ENCODE measurements at places on chromosomes 16 and 17.

DNA sequence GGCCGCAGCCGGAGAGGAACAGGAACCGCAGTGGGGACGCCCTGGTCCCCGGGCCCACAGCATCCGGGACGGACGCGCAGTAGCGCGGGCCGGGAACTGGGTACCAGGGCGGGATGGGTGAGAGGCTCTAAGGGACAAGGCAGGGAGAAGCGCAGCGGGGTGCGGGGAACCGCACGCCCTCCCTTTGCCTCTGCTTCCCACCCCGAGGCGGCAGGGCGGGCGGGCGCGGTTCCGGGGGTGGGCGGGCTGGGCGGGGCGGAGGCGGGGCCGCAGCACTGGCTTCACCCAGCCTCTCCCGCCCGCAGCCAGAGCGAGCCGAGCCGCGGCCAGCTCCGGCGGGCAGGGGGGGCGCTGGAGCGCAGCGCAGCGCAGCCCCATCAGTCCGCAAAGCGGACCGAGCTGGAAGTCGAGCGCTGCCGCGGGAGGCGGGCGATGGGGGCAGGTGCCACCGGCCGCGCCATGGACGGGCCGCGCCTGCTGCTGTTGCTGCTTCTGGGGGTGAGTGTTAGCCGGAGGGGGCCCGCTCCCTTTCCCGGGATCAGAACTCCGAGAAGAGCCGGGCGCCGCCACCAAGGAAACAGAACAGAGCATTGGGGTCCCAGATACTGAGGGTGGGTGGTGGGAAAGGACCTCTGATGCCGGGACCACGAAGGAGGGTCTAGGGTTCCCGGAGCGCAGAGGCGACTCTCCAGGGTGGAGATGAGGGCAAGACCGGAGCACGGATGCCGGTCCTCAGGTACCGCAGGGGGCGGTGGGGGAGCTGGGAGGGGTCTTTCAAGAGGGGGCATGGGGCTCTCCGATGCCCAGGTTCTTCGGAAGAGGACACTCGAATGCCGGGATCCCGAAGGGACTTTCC, at the start of gene NGFR:
TSS of gene NGFR (plus strand) at position 308 of the 856 bp plus-strand sequence. CDS start at position 433, 125 bp downstream.
- DNase-seq, result peak; percentile 87

DNA sequence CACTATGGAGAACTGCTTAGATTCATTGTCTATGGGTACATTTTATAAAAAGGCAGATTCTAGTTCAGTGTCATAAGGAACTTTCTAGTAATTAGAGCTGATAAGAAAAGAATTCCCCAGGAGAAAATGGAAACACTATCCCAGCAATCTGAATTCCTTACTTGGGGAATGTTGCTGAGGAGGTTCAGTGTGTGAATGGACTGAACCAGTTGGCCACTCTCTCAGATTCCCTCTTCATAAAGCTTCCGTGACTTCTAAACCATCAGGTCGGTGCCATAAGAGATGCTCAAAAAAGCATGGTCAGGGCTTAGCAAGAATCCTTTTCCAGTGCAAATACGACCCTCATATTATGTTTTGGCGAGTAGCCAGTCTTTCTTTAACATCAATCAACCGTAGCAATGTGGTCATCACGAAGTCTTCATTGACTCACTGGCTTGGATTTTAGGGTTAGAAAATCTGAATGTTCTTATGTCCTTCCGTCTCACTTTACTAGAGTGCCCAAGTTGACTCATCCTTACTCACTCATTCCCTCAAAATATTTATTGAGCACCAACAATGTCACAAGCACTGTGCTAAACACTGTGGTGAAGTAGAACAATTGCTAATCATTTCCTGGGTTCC, 102.7 kb upstream of the HLF start:
- DNase-seq, result no peak

DNA sequence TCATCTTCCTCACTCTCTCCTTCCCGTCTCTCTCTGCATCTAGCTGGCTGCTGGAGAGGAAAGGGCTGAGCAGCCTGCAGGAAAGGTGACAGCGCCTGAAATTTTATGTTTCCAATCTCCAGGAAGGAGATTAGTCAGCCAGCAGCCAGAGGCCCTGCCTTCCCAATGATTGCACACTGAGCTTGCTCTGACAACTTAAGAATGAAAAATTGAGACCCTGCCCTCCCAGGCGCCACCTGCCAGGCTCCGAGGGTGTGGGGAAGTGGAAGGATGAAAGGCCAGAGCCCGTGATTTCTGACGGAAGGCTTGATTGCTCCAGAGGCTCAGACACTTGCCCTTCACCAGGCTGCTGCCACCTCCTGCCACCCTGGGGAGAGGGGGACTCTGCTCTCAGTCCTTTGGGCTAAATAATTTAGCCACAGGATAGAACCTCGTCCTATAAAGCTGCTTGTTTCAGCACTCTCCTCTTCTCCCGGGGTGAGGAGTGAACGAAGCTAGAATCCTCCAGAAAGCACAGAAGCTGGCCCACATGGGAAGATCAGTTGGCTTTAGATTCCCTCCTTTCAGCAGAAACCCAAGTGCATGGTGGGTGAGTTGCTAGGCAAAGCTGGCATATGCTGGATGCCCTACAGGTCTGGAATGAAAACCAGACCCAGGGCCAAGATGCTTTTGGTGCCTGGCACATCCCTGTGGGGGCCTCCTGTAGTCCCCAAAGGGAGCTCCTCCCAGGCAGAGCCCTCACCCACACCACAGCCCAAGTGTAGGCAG, 33.5 kb downstream of the GRIN2C start:
- DNase-seq, result no peak

DNA sequence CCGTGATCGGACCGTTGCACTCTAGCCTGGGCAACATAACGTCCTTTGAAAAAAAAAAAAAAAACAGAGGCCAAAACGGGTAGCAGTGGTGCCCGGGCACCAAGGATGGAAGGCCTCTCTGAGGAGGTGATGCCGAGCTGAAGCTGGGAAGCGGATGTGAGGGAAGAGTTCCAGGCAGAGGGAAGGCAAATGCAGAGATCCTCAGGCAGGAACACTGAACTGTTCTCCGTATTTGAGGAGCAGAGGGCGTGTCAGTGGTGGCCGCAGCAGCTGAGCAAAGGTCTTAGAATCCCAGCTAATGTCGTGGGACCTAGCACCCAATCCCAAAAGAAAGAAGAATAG, 656 bp upstream of the KCTD13 start:
- DNase-seq, result peak; percentile 58

DNA sequence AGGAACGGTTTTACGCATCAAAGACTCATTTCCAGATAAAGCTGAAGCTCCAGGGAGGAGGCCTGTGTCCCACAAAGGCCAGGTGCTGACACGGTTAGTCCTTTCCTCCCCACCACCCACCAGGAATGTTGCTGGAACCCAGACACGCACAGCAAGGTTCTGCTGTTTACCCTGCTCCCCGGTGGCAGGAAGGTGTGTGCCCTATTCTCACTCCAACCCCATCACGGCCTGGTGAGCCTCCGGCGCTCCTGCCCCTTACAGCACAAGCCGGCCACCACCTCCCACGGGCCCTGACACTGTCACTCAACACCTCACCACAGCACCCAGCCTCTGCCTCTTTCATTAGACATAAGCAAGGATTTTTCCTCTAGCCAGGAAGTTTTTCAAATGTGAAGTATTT, 47.8 kb downstream of the ANKRD11 start:
- DNase-seq, result no peak

GRCh38 chr17:8143581-8144400, 8.4 kb downstream of the PER1 start:
- no peak for DNase-seq

- peak; percentile 97 for DNase-seq
Observed at GRCh38 chr16:31064882-31065461, 9.1 kb downstream of the ZNF668 start.

DNA sequence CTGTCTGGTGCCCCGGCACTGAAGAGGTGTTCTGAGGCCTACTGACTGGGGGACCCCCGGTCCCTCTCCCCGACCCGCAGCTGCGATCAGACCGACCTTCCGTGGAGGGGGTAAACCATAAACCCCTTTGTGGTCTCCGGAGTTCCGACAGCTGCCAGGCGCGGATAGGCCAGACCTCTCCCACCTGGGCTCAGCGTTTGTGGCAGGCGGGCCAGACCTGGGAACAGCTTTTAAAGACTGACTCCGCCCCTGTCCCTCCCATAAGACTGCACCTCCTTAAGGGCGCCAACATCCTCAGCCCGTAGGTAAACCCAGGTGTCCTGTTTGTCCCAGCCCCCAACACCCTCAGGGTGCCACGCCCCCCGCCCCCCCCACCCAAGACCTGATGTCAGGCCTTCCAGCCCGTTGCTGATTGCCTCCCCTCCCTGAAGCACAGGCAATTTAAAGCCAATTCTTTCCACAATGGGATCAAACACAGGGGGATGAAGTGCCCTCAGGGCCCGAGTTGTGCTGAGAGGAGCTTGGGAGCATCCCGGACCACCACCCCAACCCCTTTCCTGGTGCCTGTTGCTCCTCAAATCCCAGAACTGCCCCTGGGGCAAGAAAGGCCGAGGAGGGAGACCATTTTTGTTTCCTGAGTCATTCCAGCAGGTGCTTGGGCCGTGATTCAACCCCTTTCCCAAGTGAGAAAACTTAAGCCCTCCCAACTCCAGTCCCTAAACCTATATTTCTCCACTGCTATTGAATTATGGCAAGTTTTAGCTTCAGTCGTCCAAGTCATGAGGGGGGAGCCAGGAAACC, at the start of gene SOX15:
TSS of gene SOX15 (minus strand) at position 204 of the 801 bp plus-strand sequence. CDS start 418 bp downstream, outside the sequence.
- DNase-seq, result peak; percentile 42

DNA sequence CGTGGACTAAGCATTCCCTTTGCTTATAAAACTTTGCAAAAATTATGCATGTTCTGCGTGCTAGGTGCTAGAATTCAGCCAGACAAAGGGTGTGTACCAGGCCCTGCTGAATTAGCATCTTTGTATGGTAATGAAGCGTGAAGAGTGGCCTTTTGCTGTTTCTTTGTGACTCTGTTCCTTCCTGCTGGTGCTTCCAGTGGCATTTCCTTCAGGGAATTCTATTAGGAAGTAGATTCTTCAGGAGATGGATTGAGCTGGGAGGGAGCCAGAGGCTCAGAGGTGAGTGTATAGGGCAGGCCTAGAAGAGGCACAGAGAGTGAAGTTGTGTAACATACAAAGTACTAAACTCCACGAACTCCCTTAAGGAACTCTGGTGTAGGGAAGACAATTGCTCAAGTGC, 73.9 kb upstream of the ASIC2 start:
- DNase-seq, result no peak

GRCh38 chr17:65737451-65737850, 176.0 kb upstream of the AXIN2 start:
- no peak for DNase-seq

DNA sequence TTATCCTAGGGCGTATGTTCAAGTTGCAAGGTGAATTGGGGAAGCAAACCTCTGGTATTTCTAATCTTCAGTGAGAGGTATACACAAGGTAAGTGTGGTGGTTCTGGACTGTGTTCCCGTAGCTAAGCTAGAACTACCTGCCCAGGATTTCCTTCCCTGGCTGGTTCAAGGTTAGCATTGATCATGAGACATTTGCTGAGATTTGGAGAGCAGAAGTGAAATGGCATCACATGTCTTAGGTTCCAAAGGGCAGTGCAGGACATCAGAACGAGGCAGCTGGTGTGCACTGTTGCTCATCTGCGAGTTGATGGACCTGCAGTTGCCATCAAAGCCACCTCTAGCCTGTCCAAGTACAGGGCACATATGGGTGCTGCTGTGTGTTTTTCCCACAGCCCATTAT, 95.2 kb downstream of the EMP2 start:
- no peak for DNase-seq

- DNase-seq, result no peak
Observed at GRCh38 chr16:80652441-80652840, 111.6 kb downstream of the DYNLRB2 start.

DNA sequence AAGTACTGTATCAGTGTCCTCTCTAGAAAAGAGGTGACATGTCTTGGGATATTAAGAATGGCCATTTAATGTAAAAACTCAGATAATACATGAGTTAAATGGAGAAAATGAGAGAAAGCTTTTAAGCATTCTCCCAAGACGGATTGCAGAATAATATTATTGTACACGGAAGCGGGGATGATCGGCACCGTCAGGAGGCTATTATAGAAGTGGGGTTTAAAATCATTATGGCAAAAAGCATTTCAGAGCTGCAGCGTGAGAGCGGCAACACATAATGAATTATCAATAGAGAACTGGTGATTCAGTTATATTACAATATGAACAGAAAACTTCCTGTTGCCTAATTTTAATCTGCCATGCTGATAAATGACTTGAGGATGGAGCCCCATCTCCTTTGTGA, 261.7 kb upstream of the IRX3 start:
- DNase-seq, result no peak

GRCh38 chr16:6616746-6617145, 715.9 kb upstream of the RBFOX1 start:
- DNase-seq, result no peak

DNA sequence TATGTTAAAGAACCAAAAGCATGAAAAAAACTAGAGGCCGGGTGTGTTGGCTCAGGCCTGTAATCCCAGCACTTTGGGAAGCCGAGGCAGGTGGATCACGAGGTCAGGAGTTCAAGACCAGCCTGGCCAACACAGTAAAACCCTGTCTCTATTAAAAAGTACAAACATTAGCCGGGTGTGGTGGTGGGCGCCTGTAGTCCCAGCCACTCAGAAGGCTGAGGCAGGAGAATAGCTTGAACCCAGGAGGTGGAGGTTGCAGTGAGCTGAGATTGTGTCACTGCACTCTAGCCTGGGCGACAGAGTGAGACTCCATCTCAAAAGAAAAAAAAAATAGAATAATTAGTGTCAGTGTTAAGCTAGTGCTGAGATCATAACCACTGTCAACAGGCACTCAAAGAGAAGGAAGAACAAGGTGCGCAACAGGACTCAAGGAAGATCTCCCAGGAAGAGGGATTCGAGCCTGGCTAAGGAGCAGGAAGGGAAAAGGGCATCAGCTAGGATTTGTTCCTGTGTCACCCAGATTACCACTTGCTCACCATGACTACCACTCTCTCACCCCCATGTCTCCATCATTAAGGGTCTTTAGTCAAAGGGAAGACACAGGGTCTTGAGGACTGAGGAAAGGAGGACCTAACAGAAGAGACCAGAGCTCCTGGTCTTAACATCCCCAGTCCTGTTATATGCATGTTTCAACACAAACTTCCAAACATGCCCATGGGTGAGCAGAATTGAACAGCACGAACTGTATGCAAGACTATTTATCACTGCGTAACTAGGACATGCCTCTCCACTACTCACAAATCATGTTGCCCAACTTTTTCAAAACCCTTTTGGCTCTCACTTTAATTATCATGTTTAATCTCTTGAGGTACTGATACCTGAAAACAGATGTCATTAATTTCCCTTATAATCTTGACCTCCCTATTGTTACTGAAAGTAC, 88.3 kb upstream of the PLEKHM1 start:
- no peak for DNase-seq

- no peak for DNase-seq
Observed at GRCh38 chr16:17312094-17312710, 158.6 kb downstream of the XYLT1 start.
